ENCODE measurements at places on chromosomes 6 and 20. TPM values are rescaled to one million over a fixed set of nuclear protein-coding genes. Genes with fewer than 3 reads are reported as not detected.

GRCh38 chr20:60302875-60303274, 344.7 kb downstream of the CDH26 start:
- no peak for DNase-seq

GRCh38 chr20:10987651-10988383, 314.0 kb upstream of the JAG1 start:
- peak; percentile 45 for DNase-seq

Gene OPRL1
- total RNA-seq = 0.93 TPM

Gene EFCAB8
- total RNA-seq = 0.22 TPM

DNA sequence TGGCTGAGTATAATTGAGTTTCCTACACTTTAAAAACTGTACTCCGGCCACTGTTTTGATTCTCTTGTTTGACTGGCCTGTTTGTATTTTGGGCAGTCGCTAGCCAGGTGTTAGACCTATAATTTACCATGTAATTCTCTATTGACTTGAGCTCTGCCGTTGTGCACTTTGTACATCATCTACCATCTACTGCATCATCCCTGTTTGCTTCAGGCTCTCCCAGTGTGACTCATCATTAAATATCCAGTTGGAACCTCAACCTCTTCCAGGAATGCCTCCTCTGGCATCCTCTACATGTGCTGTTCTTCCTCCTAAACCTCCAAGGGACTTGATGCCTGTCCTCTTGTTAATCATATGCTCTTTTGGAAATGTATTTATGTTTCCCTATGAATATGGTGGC, 72.3 kb downstream of the FARS2 start:
- no peak for DNase-seq

GRCh38 chr6:149680503-149680902, 32.0 kb upstream of the KATNA1 start:
- no peak for DNase-seq

Gene RIPOR2
- 17.9 TPM for total RNA-seq

Gene PPP1R3G
- total RNA-seq = 2.6 TPM

Data from muscle of leg (tissue), 16 donors.